ENCODE measurements at places on chromosomes 5 and 9. TPM values are rescaled to one million over a fixed set of nuclear protein-coding genes. Genes with fewer than 3 reads are reported as not detected.

CARTPT gene
- total RNA-seq = not detected

MCTP1 gene
- 238 TPM for total RNA-seq

DYNC2I2 gene
- 19.1 TPM for total RNA-seq

PTGER4 gene
- 87.7 TPM for total RNA-seq

DNAJC25 gene
- total RNA-seq = 13.1 TPM

PTPRD gene
- 15.1 TPM for total RNA-seq

C9orf85 gene
- 8.2 TPM for total RNA-seq

ACSL6 gene
- 0.75 TPM for total RNA-seq

ANKRA2 gene
- total RNA-seq = 13.3 TPM

SAP30L gene
- total RNA-seq = 20.3 TPM

TERT gene
- not detected for total RNA-seq

SCGB3A2 gene
- total RNA-seq = not detected

ALDOB gene
- total RNA-seq = 0.38 TPM

PPP2R2B gene
- total RNA-seq = 0.84 TPM

MRRF gene
- total RNA-seq = 31.2 TPM

SLC45A2 gene
- total RNA-seq = not detected

SVEP1 gene
- total RNA-seq = 166 TPM

ZNF483 gene
- 3.6 TPM for total RNA-seq

IFNB1 gene
- not detected for total RNA-seq

CHMP5 gene
- total RNA-seq = 55.3 TPM

THG1L gene
- total RNA-seq = 11.3 TPM

SRA1 gene
- total RNA-seq = 44.2 TPM

FAM221B gene
- total RNA-seq = not detected

ENTPD2 gene
- total RNA-seq = 0.28 TPM

LCN15 gene
- total RNA-seq = not detected

GAPT gene
- total RNA-seq = 6.1 TPM

LCN9 gene
- not detected for total RNA-seq

RLN1 gene
- total RNA-seq = not detected

FCHO2 gene
- 33.7 TPM for total RNA-seq

ISL1 gene
- 5.1 TPM for total RNA-seq

MTAP gene
- 27.0 TPM for total RNA-seq

SLC36A2 gene
- not detected for total RNA-seq

TMEM174 gene
- total RNA-seq = not detected

CERT1 gene
- total RNA-seq = 53.4 TPM

EXOSC2 gene
- total RNA-seq = 16.9 TPM
